ENCODE measurements at places on chromosomes 1 and 21.

- DNase-seq = no peak
Observed at GRCh38 chr1:185068341-185068740, 23.0 kb downstream of the RNF2 start.

DNA sequence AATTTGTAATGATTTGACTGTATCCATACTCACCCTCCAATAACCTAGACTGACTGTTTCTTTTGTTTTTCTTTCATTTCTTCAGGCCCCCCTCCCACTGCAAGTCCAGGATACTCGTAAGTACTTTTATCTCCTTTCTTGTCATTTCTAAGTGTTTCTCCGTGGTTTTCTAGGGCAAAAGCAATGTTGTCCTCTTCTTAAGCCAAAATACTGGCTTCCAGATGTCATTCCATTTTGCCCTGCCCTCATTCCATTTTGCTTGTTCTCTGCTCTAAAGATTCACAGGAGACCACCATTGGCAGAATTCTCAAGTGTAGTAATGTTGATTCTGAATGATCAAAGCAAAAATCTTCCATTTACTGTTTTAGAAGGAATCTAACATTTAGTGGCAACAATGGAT is 152.8 kb upstream of the UBE2U start:
- DNase-seq = no peak

DNA sequence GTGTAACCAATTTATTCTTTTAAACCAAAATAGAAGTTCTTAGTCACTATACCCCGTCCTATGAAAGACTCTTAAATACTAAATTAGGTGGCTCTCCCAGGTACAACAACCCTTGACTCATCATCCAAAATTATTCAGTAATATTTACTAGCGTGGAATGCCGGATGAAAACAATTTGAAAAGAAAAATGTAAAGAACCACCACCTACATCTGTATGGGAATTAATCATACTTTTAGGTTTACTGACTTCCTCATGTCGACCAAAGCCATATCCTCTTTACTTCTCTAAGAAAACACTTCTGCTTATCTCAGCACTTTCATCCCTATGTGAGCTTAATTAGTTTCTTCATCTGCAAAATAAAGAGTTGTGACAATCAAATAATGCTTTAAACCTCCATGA is 139.6 kb downstream of the AKT3 start:
- DNase-seq = no peak

DNA sequence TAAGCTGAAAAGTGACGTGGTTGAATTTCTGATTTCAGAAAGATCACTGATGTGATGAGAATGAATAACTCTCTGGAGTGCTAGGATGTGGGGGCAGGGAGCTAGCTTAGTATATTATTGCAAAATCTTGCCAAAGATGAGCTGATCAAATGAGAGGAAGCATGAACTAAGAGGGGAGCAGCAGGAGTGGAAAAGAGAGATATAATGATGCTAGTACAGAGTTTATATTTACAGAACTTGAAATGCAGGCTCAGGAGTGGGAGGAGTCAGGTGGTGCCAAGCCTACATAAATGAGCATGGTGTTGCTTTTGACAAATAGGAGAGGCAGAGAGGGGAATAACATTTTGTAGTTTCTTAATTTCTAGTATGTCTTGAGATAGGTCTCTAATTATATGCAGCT is 38.1 kb upstream of the NBL1 start:
- DNase-seq = no peak

DNA sequence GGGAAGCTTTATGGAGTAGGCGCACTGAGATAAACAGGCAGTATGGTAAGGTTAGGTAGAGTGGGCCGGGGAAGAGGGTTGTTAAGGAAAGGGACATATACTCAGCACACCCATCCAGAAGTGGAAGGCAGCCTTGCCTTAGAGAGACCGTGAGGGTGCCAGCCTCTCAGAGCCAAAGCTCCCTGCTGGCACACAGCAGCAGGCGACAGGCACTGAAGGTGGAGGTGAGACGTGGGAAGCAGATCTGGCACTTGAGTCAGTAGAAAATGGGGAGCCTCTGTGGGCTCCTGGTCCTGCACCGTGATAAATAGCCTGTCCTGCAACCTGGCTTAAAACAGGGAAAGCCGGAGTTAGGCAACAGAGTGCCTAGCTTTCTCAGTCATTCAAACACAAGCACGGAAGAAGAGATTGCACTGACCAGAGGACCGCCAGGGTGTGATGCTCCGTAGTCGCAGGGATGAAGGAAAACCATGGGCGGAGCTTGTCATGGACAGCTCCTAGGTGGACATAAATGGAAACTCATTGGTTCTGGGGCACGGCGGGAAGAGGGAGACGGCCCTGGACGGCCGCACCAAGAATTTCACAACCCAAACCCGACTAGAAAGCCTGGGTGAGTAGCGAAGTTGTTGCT is 15.5 kb downstream of the KCNK1 start:
- DNase-seq = no peak

GRCh38 chr1:214844319-214844718 is 238.2 kb upstream of the KCNK2 start:
- no peak for DNase-seq

- no peak for DNase-seq
Observed at GRCh38 chr1:54335011-54335754, 71.0 kb downstream of the SSBP3 start.

DNA sequence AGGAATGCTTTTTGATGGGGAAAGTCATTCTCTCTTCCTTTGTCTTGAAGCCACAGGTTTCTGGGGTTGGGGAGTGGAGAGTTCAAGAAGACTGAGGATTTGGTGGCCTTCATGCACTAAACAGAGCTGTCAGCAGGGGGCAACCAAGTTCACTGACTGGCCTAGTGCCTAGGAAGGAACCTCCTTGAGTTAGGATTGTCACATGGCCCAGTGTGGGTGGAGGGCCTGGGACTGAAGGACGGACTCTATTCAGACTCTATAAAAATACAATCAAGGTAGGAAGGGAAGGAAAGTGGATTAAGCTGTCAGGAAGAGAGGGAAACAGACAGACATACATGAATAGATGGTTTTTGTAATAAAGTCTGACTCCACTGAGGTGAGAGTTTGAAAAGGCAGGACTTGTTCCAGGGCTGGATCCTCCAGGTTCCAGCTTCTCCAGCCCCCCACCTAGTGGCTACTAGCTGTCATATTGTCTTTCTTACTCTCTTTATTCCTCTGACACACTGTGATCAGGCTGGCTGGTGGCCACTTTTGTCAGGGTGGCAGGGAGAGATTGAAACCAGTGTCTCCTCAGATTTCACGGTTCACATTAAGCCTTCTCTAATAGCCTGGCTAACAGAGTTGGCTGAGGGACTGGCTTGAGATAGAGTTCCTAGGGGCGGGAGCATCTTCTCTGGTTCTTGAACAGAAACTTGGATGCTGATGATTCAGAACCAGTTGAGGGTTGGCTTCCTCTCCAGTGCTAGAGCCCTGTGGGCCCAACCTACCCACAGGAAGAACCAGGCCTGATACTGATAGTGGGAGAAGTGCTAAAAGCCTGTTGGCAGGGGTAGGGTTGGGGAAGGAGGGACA is 4.1 kb upstream of the SH3BGRL3 start:
- no peak for DNase-seq

GRCh38 chr1:99603699-99604560 is 42.0 kb upstream of the PALMD start:
- no peak for DNase-seq

DNA sequence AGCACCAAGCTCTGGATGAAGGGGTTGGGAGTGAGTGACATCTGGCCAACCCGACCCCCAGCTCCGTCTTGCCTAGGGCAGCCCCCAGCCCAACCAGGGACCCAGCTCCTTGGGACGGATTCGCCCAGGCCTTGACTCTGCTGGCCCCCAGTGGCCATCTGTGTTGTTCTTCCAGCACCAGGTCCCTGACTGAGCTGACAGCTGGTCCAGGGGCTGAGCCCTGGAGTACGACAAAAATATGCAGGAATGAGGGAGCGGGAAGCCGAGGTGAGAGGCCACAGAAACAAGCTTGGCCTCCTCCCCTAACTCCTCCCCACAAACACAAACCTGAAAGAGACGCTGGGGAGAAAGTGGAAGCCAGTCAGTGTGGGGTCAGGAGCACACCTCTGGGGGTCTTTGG is 55.0 kb upstream of the PAX7 start:
- no peak for DNase-seq

- DNase-seq = no peak
Observed at GRCh38 chr1:5991381-5992025, 722 bp downstream of the NPHP4 start.

- DNase-seq = no peak
Observed at GRCh38 chr21:42376338-42376982, 10.1 kb upstream of the TFF1 start.

- DNase-seq = no peak
Observed at GRCh38 chr1:30359539-30360220, 363.7 kb downstream of the MATN1 start.

DNA sequence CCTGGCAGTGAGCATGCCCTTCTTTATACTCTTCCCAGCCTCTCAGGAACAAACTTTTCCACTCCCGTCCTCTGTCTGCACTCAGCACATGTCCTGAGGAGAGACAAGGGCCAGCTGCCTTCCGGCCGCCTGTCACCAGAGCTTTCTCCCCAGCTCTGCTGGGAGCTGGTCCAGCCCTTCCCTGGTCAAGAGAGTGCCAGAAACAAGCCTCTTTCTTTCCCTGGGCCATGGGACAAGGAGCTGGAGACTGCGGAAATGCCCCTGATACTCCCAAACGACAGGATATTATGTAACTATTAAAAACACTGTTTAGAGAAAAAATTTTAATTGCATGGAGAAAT is 10.4 kb downstream of the LAMB3 start:
- no peak for DNase-seq

DNA sequence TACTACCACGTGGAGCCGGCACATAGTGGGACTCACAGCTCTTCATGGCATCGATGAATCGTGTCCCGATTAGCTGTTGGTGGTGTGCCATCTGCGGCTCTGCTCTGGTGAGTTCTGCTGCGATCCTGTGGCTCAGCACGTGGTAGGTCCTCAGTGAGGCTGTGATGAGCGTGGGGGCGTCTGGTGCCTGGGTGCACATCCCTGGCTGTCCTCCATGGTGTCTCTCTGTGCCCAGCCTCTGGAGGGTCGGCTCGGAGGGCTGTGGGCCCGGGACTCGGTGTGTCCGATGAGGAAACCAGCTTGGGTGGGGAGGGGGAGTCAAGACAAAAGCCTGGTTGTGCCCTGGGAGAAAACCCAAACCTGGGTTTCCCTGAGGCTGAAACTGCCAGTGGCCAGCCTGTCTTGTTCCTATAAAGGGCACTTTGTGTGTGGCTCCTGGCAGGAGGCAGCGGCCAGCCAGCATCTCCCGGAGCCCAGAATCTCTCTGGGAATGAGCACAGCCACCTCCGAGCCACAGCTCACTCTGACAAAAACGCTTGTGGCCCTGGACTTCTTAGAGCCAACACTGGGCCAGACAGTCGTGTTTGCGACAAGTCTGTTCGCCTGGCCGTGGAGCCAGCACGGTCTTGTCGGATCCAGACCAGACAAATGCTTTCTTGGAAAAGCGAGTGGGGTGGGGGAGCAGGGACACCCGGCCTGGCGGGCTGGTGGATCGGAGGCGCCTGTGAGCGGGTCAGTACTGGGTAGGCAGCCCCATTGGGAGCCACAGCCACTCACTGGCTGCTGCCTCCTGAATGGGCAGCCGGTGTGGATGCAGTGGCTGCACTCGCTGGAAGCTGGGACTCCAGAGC is 31.8 kb downstream of the SPSB1 start:
- DNase-seq = no peak

GRCh38 chr1:218585511-218586184 is 240.5 kb downstream of the TGFB2 start:
- DNase-seq = no peak

DNA sequence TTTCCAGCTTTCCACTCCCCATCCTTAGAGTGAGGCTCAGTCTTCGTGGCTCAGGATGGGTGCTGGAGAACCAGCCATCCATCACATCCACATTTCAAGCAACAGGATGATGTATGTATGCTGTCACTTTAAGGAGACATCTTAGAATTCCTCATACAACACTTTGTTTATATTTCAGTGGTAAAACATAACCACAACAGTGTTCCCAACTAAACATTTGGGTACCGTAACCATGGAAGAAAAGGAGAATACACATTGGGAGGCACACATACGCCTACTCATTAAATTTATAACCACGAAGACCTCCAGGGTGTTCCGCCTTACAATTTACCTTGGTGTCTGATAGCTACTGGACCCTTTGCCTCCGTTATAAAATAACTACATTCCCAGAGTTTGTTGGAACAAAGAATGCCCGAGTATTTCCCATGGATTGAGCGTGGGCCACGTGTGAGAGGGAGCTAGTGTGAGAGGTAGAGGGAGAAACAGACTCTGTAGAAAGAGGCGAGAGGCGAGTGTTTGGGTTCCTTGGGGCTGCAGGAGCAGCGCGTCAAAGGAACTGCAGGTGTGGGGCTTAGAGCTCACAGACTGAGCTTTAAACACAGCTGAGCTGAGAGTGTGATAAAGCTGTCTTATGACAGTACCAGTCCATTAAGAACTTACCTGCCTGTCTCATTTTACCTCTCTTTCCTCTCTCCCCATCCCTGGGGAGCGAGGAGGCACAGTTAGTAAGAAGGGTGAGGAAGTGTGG is 111.5 kb upstream of the USP24 start:
- no peak for DNase-seq

GRCh38 chr1:12148160-12148957 is 18.4 kb upstream of the TNFRSF1B start:
- no peak for DNase-seq

- DNase-seq = no peak
Observed at GRCh38 chr1:213247038-213247437, 196.0 kb downstream of the RPS6KC1 start.

GRCh38 chr1:87720561-87720960 is 391.9 kb downstream of the LMO4 start:
- no peak for DNase-seq

DNA sequence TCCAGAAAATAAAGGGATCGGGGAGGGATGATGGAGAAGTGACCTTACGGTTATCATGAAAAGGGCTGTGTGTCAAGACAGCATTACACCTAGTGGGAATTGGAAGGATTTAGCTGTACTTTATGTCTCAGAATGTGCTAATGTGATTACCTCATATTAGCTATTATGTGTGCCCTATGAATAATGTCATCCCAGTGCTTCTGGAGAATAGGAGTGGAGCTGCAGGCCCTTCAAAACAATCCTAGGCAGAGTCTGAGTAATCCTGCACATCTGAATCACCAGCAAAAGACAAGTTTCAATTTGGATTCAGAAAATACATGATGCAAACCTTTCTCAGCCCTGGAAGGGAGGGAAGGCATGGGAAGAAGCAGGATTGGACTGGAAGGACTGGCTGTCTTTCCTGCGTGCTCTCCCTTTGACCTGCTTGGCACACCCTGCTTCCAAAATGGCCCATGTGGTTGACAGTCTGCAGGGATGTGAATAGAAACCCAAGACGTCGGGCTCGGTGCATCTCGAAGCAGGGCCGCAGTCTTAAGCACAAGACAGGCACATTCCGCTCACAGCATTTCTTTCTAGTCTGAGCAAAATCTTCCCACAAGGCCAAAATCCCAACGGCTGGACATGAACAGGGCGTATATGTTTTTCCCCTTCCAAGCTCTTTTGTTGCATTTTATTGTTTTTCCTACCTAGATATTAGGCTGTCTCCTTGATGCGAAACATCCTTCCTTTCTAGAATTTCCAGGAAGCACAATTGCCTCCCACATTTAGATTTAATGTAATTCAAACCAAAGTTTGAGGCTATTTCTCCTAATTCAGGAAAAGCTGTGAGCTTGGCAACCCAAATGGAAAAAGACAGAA is 54.3 kb upstream of the TARBP1 start:
- no peak for DNase-seq

Data from cortex of kidney (tissue), 1 donor.